ENCODE measurements at places on chromosomes 13 and 19.

DNA sequence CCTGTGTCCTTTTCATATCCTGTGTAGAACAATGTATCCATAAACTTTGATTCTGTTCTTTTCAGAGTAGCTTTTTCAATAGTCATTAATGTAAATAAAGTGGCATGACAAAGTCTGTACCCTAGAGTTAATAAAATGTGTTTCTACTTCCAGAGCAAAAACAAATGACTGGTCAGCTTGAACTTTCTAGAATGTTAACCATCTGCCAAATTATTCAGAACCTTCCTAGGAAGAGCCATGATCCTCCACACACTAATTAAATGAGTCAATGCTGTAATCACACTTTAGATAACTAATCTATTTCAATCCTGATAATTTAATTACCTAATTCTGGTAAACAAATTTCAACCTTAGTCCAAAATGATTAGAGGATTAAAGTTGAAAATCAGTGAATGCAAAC is 73.2 kb downstream of the DIAPH3 start:
- DNase-seq: no peak

DNA sequence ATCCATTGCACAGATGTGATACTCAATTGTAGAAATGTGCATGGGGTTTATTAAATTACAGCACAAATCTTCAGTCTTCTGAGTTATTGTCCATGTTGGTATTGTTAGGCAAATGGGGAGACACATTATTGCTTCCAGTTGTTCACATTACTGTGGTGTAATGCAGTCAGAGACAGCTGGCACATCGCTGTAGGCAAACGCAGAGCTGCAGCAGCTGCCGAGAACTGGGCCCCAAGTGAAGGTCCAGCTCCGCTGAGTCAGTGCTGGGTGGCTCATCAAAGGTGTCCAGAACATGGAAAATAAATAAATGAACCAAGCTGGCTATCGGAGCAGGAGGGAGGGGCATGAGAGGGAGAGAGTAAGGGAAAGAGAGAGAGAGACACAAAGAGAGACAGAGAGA is 299.1 kb upstream of the OBI1 start:
- DNase-seq: no peak

- no peak for DNase-seq
Measured at GRCh38 chr19:27774827-27775226, 1438.1 kb downstream of the UQCRFS1 start.

DNA sequence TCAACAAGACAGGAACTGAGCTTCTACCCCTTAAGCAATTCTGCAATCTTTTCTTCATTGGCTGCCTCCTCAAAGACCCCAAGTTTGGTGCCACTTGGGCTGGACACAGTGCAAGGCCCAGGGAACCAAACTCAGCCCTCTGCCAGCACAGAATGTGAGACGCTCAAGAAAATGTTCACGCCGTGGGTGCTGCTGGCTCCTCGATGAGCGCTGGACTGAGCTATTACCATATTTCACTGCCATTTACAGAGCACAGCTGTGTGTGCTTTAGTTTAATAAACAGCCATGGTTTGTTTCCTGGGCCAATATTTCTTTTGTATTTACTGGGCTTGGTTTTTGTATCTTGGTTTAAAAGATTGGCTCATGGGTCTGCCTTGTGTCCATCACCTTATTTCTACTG is 138.8 kb upstream of the VSTM2B start:
- DNase-seq: no peak
